ENCODE measurements at places on chromosomes 3 and 15.

DNA sequence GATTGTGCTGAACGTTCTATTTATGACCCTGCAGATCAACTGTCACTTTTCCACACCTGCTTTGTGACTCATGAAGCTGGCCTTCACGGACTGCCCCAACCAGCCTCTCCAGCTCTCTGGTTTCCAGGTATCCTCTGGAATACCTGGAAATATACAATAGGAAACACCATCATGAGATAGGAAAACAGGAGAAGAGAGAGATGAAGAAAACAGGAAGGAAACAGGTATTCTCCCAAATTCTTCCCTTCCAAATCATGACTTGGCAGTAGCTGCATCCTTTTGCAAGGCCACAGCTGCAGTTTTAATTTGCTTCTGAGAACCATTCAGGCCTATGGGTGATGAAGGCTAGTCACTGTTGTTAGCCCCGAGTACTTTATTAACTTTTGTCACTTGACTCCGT, 909.1 kb downstream of the EPHA3 start:
- DNase-seq, result no peak

DNA sequence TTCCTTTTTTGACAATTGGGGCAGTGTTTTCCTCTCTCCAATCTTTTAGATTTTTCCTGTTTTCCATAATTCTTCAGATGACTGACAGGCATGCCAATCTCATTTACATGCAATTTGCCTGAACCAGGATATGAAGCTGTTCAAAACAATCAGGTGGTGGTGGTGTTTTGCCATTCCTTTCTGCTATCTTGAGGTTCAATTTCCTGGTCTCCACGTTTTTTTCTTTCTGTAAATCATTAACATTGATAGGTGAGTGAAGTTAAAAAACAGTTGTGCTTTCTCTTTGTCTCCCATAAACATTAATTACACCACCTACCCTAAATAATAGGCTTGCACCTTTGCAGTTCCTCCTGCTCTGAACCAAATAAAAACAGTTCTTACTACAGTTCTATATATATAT, 49.1 kb downstream of the C2CD4A start:
- no peak for DNase-seq

GRCh38 chr3:158911586-158911985, 109.7 kb downstream of the MFSD1 start:
- DNase-seq, result no peak

GRCh38 chr3:197007296-197007940, 22.2 kb downstream of the MELTF start:
- no peak for DNase-seq

Data from fibroblast of skin of left quadriceps (primary cell).